ENCODE measurements at places on chromosomes 5 and 9. TPM values are rescaled to one million over a fixed set of nuclear protein-coding genes. Genes with fewer than 3 reads are reported as not detected.
A peak's percentile ranks its signal among the peaks of the same experiment; 100 is the strongest.

ALDH1A1 gene
- total RNA-seq: 102 TPM

C9orf152 gene
- 72.6 TPM for total RNA-seq

DNA sequence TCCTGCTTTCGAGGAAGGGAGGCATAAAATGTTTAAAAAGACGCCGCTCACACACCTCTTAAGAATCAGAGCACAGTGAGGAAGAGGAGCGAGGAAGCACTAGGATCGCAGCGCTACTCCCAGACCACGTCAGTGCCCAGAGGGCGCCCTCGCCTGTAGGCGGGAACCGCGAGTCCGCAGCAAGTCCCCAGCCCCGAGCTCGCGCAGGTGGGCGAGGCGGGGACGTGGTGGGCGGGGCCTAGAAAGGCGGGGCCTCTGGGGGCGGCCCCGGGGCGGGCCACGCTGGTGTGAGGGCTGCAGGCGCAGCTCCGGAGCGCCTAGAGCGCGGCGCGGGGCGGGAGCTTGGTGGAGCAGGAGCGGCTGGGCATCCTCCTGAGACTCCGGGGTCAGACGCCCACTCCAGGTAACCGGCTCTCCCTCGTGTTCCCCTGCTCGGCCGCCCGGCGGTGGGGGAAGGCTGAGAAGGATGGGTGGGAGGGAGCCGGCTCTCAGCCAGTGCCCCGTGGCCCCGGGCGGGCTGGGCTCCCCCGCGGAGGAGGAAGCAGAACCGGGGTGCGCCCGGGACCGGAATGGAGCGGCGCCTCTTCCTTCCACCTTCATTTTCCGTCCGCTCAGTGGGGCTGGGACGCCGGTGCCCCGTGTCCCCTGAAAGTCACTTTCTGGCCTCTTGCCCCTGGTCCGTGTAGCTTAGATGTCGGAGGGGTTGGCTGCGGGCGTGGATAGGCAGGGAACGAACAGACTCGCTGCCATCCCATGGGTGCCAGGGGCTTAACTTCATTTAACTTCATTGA is at the start of gene GCNT1:
TSS of gene GCNT1 (plus strand) at position 280 of the 791 bp plus-strand sequence. CDS start 43,200 bp downstream, outside the sequence.
- peak; percentile 98 for DNase-seq

MARCHF3 gene
- total RNA-seq: 33.7 TPM

- DNase-seq: peak; percentile 66
Observed at GRCh38 chr5:69331528-69332445, 814 bp downstream of the CCDC125 start.

DNA sequence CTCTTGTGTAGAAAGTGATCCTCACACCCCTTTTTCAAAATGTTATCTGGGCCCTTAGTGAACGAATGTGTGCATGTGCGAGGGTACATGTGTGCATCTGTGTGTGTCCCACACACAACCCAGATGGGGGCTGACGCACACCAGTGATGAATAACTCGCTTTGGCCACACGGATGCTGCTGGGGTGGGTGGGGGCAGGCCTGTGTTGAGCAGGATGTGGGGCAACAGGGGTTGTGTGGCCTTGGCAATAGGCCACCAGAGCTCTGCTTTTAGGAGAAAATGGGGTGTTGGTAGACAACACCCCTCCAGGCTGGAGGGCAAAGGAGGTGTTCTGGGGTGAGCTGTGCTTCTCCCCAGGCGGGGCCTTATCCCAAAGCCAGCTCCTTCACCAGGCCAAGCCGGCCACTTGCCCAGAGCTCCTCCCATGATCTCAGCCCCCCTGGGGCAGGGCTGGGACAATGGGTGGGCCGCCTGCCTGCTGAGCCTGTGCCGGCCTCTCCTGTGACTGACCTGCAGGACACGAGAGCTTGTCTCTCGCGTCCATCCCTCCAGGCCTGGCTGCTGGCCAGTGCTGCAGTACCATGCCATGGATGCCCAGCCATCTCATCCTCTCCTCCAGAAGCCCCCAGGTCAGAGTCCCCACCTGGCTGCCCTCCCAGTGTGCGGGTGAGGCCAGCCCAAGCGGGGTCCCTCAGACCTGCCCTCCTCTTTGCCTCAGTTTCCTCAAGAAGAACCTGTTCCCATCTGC is 1.7 kb downstream of the DBN1 start:
- no peak for DNase-seq

DNA sequence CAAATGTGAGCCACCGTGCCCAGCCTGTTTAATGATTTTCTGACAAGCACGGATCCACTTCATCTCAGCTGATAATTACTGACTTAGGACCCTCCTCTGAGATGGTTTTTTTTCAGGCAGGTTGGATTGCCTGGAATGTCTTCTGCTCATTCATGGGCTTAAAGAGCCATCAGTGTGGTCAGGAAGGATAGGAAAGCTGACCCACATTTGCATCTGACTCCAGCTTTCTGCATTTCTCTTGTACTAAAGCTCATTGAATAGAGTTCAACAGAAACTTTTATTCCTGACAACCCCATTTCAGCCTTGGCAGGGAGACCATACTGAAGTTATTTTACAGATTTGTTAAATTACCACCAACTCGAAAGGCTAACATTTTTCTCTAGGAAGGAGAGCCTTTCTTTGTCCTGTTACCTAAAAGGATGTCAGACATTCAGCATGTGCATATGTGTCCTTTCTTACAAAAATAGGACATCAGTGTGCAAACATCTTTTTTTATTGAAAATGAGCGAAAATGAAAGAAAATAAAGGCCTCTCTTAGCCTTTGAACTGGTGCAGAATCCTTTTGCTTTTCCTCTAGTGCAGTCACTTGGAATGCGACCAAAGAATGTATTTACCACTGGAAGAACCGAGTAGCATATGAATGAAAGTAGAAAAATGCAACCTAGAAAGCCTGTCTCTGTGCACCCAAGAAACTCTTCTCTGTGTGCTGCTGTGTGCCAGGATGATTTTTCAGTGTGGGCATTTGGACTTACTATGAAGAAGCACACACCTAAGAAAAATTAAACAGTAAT is 26.6 kb downstream of the ADCY2 start:
- no peak for DNase-seq

SNCAIP gene
- 0.84 TPM for total RNA-seq

PIP5K1B gene
- 74.2 TPM for total RNA-seq

GRCh38 chr9:86250123-86250522 is 9.3 kb downstream of the C9orf153 start:
- DNase-seq: no peak

ZNF608 gene
- total RNA-seq: 14.6 TPM

DNA sequence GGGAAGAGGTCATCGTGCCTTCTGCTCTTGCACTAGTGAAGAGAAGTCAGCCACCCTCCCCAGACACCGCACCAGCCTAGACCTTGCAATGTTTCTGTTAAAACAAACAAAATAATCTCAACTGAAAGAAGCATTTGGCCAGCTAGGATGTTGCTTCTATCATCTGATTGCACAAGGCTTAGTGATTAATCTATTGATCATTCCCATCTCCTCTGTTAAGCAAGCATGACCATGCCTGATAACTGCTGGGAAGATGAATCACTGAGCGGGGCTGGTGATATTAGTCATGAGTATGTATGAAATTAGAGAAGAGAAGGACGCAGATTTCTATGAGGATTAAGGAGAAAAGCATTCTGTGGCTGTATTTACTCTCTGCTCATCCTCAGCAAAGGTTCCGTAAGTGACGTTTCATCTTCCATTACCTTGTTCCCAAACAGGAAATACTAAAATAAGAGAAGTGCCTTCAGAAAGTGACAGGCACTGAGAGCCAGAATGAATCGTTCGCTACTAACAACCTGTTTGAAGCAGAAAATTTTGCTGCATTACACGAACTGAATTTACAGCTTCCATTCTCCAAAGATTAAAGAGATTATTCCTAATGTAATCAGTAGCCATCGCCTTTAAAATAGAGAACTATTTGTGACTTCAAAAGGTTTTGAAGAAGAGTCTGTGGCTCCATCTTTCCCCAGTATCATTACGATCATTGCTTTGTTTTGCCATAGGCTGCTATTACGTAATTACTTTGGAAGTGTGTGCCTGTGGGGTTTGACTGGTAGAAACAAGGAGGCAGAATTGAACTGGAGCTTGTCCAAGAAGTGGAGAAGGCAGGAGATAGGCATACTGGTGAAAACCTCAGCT is 219.1 kb downstream of the MED10 start:
- no peak for DNase-seq

GRCh38 chr5:178670351-178670885 is 43.6 kb upstream of the CLK4 start:
- no peak for DNase-seq

SPATA31E1 gene
- total RNA-seq: not detected

DNA sequence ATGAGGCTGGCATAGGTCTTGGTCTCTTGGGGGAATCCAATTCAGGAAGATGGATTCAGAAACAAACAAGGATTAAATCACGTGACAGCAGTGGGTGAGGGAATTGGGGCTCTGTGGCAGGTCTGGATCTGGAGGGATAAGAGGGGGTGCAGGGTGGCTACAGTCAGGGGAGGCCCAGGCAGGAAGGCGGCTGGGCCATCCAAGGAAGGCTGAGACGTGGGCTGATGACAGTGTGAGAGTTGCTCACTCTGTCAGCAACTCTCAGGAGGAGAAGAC is 65.8 kb upstream of the COL5A1 start:
- DNase-seq: peak; percentile 3

C5orf58 gene
- total RNA-seq: not detected

GRCh38 chr9:76330034-76330433 is 64.2 kb downstream of the RFK start:
- no peak for DNase-seq

PCDHGA2 gene
- 0.50 TPM for total RNA-seq

DNA sequence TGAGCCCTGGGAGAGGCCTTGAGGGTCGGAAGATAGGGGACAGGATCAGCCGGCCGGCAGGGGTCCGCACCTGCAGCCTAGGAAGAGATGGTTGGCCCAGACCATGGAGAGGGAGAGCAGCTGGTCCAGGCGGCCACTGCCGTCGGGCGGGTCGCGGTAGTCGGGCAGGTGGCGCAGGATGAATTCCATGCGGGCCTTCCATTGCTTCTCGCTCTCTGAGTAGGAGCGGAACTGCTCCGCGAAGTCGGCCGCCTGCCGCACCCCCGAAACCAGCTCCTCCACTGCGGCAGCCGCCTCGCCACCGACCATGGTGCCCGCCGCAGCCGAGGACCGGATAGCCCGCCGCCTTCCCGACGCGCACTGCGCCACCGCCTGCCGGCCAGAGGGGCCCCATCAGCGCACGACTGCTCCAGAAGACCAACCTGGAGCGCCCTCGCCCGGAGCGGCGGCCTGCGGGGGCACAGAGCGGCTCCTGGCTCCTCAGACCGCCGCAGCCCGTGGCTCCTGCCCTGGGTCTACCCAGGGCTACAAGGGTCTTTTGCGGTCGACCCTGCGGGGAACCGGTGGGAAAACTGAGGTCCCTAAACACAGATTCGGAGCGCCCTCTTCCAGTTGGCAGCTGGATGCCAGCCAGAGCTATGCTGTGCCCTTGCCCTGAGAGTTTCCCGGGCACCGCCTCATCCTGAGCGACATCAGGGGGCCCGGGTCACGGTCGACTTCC is at the start of gene CDKN2AIPNL:
TSS of gene CDKN2AIPNL (minus strand) at position 336 of the 721 bp plus-strand sequence. CDS start at position 309, 27 bp downstream.
- peak; percentile 94 for DNase-seq

DNA sequence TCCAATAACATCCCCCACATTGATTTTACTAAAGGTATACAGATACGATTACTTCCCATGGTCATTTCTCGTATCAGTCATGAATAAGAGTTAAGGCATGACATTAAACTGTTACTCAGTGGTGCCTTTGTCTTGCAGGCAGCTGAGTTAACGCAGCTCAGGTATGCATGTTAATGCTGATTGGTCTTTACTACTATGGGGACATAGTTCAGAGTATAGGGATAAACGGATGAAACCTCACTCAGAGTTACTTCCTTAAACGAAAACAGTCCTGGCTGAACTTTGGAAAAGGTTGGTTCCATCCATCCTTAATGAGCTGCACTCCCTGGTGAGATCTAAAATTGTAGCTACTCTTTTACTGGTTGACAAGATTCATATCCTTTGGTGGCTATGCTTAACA is 87.0 kb downstream of the ACTL7B start:
- DNase-seq: no peak

- peak; percentile 77 for DNase-seq
Observed at GRCh38 chr5:168578538-168579487, at the start of gene PANK3. Gene PANK3, minus strand, starts transcription at chr5:168579368. Its CDS starts 85 bp downstream, at chr5:168579283.

DNA sequence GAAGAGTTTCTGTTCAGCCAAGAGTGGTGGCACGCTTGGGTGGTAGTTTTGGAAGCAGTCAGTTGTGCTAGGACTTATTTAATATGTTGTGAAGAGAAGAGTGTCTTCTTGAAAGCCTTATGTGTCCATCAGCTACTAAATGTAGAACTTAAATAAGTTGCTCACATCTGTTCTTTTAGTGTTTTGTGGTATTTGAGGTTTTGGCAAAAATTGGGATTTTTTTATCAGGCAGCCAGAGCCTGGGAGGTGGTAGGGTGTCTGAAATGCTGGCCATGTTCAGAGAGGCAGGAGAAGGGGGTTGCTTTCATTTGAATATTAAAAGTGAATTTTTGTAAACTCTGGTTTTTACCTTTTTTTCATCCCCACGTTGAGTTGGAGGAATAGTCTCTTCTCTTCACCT is 24.2 kb upstream of the ZBTB34 start:
- no peak for DNase-seq

TRIM14 gene
- total RNA-seq: 62.0 TPM

GRIN3A gene
- total RNA-seq: 0.45 TPM

DNA sequence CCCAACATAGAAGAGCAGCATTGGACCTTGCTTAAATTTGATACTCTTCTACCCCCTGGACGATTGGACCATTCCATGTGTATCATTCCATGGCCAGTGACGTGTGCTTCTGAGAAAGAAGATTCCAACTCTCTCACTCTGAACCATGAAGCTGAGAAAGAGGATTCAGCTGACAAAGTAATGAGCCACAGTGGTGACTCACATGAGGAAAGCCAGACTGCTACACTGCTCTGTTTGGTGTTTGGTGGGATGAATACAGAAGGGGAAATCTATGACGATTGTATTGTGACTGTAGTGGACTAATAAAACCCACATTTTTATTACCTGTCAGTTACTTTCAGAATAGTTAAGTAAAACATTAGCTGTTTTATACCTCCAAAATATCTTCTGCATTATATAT is 7.5 kb downstream of the HSPA5 start:
- DNase-seq: no peak

DNA sequence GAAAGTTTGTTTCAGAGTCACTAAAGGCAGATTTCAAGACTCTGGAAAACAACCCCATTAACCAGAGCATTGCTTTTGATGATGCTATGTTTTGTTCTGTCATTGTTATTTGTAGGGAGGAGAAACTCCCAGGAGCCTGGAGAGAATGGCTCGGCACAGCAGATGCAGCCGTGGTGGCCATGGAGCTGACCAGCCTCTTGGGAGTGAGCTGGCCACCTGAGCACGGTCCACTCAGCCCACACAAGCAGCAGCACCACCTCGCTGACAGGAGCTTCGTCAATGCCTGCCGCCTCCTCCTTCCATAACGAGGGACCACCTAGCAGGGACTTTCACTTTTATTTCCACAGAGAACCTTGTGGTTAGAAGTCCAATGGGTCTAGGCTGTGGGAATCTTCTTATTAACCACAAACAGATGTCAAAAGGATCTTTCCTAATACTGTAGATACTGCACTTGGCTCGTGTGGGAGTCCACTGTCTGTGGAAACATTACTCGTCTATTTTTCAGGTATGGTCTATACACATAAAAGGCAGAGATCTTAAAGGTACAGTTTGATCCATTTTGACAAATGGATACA is 21.0 kb upstream of the SMIM32 start:
- no peak for DNase-seq
